NCI-H69 (cell line): ENCODE measurements at places on chromosomes 7 and 10.

- DNase-seq = no peak
Observed at GRCh38 chr10:124493214-124493882, 31.7 kb downstream of the LHPP start.

DNA sequence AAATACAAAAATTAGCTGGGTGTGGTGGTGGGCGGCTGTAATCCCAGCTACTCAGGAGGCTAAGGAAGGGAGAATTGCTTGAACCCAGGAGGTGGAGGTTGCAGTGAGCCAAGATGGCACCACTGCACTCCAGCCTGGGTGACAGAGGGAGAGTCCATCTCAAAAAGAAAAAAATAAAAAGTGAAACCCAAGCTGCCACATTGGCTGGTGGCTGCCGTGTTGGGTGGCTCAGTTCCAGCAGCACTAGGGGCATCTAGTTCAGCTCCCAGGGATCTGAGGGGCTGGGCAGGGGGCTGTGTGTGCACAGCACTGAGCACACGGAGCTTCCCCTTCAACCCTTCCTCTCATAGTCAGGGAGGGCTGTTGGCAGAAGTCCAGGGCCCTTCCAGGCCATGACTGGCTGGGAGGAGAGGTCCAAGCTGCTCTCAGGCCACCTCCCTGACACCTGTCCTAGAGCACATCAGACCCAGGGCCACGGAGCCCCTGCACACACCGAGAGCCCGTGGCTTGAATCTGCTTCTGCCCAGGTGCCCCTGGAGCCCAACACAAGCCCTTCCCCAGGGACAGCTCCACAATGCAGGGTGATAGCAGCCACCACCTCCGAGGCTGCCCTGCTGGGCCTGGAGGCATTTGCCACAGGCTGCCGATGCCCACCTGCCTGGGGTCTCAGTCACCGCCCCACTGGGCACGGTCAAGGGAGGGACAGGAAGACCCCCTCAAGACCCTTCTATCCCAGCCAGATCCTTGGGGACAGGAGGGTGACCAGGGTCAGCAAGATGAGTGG is 47.3 kb downstream of the YKT6 start:
- DNase-seq = peak; percentile 39

- DNase-seq = no peak
Observed at GRCh38 chr7:97801108-97801507, 69.2 kb downstream of the TAC1 start.

DNA sequence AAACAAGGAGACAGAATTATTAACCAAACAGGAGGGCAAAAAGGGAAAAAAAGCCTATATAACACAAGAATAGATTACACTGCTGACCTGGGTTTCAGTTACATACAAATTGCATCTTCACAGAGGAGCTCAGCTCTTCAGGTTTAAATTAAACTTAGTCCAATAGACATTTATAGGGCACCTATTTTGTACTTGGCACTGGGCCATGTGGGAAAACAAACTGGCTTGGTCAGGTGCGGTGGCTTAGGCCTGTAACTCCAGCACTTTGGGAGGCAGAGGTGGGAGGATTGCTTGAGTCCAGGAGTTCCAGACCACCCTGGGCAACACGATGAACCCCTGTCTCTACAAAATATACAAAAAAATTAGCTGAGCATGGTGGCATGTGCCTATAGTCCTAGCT is 62.3 kb upstream of the CCDC6 start:
- DNase-seq = peak; percentile 63

DNA sequence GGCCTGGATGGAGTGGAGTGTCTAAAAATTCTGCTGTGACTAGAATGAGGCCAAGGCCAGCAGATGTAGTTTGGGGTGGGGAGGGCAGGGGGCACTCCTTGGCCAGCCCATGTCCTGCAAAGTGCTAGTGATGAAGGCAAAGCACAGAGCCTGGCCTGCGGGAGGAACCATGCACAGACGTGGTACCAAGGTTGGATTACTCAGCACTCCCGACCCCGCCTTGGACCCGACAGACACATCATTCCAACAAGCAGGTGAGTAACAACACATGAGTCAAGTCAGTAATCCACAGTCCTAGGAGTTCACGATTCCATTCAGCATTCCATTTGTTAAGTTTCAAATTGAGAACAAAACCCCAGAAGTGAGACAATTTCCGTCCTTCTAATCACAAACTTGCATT is 317.3 kb downstream of the TCERG1L start:
- no peak for DNase-seq

DNA sequence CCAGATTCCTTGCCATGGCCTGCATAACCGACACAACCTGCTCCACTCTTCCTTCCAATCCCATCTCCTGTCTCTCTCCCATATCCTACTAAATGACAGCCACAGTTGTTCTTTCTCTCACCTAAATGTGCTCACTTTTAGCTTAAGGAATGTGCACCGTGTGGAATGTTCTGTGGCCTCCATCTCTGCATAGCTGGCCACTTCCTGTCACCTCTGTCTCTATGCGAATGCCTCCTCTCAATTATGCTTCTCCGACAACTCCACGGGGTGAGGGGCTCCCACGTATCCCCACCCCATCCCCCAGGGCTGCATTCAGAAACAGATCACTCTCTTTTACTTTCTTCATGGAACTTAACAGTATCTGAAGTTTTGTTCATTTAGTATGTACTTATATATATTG is 110.7 kb downstream of the RAB18 start:
- DNase-seq = no peak

DNA sequence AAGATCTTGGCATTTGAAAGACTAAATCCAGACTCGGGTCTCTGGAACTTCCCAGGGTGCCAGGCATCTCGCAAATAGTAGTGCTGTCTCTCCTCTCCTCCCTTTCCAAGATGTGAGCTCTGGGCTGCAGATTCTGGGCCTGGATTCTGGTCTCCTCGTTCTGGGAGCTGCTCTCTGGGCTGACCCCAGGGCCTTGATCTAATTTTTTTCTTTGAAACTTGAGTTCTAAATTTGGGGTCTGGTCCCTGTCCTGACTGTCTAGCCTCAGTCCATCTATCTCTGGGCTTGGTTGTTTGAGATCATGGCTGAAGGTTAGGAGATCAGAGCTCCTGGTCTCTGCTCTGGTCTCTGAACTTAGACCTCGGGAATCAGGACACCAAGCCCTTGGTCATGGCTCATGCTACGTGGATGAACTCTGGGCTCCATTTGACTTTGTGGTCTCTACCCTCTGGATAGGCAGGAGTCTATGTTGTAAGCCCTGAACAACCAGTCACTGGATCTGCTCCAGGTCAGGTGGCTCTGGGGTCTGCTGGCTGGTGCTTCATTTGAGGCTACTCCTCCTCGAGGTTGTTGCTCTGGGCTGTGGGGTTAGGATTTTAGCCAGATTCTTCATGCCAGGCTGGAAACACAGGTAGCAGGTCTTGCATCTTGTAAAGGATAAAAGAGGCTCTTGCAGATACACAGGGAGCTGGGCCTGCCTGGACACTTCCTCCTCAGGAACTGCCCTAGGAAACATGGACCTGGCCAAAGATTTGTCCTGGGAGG is 8.0 kb upstream of the MBL2 start:
- DNase-seq = no peak

DNA sequence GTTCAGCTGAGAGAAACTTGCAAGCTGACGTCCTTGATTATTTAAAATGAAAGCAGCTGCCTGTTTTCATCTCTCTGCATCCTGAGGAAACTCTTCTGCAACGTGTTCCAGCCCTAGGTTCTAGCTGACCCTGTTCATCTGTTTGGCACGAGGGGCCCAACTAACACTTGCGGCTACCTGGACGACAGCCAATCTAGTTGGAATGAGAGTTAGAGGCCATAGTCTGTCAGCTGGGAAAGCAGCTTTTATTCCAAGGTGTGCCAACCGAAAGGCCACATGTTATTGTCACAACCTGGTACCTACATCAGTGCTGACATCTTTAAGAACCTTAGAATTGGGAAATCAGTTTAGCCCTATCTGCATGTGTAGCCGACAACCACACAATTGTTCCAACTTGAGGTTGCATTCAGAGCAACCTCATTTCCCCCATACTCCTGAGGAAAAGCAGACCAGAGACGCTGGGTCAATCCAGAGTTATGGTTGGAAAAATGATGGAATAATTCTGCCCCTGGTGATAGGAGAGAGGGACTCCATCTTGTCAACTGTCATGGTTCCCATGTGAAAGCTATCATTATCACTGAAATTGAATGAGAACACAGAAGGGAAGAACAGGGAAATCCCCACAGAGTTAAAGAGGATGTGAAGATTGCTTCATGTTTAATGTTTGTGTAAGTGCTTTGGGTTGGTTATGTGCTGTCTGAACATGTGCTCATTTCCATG is 121.6 kb downstream of the EGFR start:
- DNase-seq = peak; percentile 9

DNA sequence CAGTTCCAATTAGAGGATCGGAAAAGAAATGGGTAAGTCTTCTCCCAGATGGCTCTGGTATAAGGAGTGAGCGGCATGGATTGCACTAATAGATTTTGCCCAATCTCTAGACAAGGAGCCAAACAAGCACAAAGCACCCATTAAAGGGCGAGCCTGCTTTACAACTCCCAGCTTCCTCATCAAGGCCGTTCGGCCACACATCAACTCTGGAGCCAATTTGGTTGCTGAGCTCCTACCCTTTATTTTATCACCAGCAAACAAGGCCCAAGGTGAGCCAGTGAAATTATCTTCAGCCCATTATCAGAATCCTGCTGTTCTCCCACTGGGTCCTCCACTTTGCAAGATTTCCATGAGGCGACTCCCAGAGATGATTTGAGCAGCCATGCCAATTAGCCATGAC is 292.2 kb upstream of the NPVF start:
- peak; percentile 11 for DNase-seq

DNA sequence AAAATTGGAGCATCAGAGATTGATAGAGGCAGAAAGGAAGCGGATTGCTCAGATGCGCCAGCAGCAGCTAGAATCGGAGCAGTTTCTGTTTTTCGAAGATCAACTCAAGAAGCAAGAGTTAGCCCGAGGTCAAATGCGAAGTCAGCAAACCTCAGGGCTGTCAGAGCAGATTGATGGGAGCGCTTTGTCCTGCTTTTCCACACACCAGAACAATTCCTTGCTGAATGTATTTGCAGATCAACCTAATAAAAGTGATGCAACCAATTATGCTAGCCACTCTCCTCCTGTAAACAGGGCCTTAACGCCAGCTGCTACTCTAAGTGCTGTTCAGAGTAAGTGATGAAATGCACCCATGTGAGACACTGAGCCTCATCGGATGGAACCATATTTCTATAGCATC is 33.1 kb downstream of the STAMBPL1 start:
- peak; percentile 82 for DNase-seq

DNA sequence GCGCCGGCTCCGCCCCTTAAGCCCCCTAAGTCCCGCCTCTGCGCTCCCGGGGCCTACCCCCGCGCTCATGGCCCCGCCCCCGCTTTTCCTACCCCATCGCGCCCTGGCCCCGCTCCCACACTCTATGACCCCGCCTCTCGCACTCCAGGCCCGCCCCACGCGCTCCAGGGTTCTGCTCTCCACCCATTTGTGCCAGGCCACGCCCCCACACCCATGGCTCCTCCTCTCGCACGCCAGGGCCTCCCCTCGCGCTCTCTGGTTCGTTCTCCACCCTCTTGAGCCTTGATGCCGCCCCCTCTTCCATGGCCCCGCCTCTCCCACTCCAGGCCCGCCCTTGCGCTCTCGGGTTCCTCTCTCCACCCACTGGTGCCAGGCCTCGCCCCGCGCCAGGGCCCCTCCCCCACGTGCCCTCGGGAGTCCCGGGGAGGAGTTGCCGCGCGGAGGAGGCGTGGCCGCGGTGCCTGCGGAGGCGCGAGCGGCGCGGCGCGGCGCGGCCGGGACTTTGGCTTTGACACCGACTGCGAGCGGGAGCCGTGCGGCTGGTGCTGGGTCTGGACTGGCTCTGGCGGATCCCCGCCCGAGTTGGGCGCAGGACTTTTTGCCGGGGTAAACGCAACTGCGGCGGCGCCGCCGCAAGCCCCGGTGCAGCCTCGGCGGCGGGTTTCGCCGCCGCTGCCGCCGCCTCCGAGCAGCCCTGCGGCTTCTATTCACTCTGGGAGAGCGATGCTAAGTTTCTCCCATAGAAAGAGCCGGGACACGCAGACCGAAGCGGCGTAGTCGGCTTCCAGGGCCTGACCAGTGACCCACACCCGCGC is at the start of gene EEPD1:
Gene EEPD1, plus strand, starts transcription at position 499 of the 815 bp plus-strand sequence. CDS start 1,071 bp downstream, outside the sequence.
- peak; percentile 99 for DNase-seq

GRCh38 chr10:68121852-68122251 is 12.6 kb downstream of the MYPN start:
- DNase-seq = peak; percentile 4

GRCh38 chr7:39720586-39720985 is 97.2 kb downstream of the RALA start:
- DNase-seq = no peak

GRCh38 chr7:46150721-46151120 is 229.6 kb upstream of the IGFBP3 start:
- DNase-seq = no peak

DNA sequence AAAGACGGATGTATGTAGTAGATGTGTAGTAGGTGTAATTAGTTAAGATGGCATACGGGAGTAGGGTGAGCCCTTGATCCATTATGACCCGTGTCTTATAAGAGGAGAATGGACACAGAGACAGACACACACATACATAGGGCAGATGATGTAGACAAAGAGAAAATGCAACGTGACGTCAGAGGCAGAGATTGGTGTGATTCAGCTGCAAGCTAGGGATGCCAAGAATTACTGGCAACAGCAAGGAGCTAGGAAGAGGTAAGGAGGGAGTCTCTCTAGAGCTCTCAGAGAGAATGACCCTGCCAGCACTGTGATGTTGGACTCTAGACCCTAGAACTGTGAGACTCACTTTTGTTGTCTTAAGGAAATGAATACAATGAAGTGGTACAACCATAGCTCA is 247.0 kb upstream of the HABP2 start:
- DNase-seq = no peak

DNA sequence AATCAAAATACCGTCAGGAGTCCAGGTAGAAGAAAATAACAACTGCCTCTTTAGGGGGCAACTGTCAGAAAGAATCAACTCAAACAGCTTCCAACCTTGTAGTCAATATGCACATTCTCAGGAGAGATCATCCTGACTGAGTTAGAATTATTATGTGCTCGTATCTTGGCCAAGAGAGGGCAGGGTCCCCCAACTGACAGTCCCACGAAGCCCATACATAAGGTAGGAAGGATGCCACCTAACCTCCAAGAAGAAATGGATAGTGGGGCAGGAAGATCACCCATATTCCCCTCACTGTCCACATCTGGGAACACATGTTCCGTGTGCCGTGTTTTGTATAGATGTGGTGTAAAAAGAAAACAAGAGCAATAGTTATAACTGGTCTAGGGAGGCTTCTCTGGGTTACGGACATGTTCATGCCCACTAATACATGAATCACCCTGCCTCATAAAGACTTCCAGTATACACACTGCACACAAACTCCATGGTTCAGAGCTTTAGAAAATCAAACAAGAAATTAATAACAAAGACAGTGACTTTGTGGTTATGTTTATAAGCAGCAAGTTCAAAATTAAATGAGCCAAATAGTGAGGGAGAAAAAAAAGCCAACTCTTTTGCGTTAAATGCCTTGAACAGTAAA is 295.6 kb downstream of the FGFR2 start:
- DNase-seq = no peak

DNA sequence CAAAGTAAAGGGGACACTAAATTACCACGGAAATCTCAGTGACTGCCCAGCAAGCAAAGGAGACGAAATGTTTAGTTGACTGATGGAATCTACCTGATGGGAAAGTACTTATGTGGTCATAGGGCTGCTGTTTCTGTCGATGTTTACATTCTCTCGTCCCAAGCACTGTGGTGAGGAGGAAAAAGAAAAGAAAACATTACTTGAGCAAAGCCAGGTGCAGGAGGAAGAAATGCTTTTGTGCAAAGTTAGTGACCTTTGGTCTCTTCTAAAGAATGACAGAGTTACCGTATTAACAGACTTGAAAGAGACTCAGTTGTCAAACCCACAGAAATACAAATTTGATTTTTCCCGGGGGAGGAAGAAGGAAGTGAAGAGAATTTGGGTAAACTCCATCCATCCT is 43.3 kb upstream of the FMC1 start:
- DNase-seq = no peak

- no peak for DNase-seq
Observed at GRCh38 chr10:93364966-93365365, 117.2 kb downstream of the MYOF start.
